ENCODE measurements at places on chromosomes 16 and 17.
A peak's percentile ranks its signal among the peaks of the same experiment; 100 is the strongest.

- DNase-seq: no peak
Measured at GRCh38 chr17:57655553-57655952, 89.5 kb downstream of the CCDC182 start.

DNA sequence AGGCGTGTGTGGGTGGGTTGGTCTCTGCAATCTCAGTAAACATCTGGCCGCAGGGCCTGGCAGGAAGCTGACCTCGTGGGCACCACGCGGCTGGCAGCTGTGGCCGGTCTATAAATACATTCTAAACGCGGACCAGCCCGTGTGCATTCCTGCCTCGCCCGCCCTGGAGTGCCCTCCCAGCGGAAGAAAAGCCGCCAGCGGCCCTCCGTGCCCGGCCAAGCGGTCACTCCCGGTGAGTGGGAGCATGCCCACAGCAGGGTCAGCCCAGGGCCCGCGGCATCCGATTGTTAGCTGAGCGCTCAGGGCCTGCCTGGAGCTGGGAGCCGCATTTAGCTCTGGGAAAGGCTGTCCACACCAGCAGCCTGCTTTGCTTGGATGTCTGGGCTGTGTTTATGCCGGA is 10.3 kb downstream of the ZNF469 start:
- DNase-seq: no peak

DNA sequence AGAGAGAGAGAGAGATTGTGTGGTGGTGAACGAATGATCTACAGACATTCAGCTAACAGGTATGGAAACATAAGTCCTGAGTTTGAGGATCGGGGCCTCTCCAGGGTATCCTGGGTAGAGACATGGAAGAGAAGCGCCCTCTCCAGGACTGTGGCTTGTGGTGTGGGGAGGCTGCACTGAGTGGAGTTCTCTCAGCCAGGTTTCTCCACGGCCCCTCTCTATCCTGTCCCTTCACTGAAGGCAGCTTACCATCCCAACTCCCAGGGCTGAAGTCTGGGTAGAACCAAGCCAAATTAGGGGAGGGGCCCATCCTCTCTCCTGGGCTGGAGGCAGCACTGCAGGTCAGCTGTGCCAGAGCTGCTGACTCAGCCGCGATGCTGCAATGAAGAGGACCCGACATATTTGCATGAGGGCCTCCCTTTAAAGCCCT is 6.2 kb downstream of the C1QL1 start:
- peak; percentile 79 for DNase-seq

GRCh38 chr16:10206215-10206614 is 24.0 kb upstream of the GRIN2A start:
- DNase-seq: no peak

All from H54 (cell line).